ENCODE measurements at places on chromosomes 1 and 21.

GRCh38 chr1:173627269-173627668 lies 7.9 kb upstream of the TEX50 start:
- DNase-seq, result no peak

DNA sequence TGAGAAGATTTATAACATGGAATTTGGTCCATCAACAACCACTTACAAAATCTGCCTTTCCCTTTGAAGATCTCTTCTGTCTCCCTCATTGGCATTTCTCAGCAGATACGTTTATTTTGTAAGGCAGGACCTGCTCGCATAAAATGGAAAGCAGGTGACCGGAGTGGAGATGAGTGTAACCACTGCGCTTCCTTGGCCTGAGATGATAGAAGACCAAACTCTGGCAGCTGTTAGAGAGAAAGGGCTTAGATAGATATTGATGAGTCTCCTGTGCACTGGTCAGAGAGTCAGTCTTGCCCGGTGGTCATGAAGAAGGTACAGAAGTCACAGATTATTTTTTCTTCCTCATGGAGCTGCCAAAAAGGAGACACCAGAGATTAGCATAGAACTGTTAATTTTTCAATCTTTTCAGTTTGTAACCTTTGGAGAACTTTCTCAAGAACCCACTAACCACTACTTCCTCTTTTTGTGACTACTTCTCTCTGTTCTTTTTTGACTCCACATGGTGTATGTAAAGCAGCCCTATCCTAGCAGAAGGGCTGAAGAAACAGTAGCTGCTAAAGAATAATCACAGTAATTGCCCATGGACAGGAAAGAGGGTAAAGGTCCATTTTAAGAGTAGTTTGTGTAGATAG lies 47.6 kb downstream of the FCRL3 start:
- no peak for DNase-seq

- no peak for DNase-seq
These were observed 89.8 kb downstream of the TRIM11 start for GRCh38 chr1:228316589-228317387.

DNA sequence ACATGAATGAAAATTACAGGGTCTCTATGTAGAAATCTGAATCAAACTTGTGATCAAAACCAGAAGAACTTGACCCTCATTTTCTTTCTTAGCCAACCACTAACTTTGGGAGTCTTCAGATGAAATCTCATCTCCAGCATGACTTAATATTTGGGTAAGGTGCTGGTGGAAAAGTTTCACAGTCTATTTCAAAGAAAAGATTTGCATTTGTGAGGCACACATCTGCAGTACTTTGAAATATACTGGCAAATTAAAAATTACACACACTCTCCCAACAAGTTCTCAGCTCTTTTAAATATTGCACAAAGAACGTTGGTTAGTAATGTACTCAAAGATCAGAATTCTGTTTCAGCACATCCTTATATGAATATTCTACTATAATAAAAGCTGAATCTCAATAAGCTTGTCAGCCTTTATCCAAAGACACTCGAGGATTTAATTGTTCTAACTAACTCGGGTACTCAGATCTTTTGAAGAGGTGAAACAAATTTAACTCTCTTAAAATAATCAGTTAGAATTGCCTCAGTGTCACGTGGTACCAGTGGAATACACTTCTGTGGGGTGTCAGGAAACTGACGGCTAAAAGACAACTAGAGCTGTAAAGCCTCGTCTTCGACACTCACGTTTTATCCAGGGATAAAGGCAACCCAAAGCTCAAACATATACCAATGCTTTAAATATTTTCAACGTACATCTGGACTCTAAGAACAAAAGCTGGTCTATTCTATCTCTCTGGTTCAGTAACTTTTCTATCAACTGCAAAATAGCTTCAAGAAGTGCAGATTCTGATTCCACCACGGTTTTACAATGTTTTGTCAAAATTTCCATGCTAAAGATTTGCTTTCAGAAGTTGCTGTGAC lies 19.0 kb downstream of the SAMSN1 start:
- DNase-seq, result no peak

GRCh38 chr1:207987164-207987563 lies 76.2 kb upstream of the CD34 start:
- DNase-seq, result no peak

GRCh38 chr1:15029036-15029435 lies 124.5 kb upstream of the TMEM51 start:
- no peak for DNase-seq

- no peak for DNase-seq
These were observed 44.9 kb downstream of the SYNJ1 start for GRCh38 chr21:32682696-32683474.

- no peak for DNase-seq
These were observed 219.5 kb downstream of the HLX start for GRCh38 chr1:221098471-221099405.

GRCh38 chr1:5428351-5428750 lies 563.9 kb downstream of the NPHP4 start:
- peak; percentile 30 for DNase-seq

DNA sequence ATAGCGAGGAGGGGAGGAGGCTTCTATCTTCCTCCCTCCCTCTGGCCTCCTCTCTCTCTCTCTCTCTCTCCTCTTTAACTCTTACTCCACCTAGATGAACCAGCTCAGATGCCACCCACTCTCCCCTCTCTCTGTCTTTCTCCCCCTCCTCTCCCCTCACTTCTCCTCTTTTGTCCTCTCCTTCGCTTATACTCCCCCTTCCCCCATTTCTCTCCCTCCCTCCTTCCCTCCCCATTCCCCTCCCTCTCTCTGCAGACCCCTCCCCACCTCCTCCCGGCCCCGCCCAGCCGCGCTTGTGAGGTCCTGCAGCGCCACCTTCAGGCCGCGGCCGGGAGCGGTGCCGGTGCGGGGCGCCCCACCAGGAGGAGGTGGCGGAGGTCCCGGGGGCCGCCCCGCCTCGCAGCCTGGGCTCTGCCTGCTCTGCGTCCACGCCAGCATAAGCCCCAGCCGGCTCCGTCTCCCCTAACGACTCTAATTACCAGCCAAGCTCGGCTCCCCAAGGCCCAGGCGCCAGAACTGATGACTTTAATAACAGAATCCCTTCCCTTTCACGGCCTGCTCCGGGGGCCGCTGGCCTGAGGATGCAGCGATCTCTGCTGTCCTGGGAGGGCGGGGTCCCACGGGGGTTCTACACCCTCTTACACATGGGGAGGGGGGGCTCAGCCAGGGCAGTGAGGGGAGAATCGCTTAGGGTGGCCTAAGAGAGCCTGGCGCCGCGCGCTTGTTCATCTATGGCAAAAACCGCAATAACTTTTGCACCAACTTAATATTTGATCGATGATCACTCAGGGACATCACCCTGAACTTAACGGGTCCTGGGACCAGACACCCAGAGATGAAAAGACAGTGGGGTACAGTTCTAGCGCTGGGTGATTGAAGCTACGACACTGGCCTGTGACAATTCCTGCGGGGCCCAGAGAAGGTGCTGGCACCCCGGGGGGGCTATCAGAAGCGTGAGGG lies 637.3 kb downstream of the MATN1 start:
- DNase-seq, result peak; percentile 86

GRCh38 chr1:31620631-31621497 lies 3.4 kb downstream of the HCRTR1 start:
- DNase-seq, result no peak

DNA sequence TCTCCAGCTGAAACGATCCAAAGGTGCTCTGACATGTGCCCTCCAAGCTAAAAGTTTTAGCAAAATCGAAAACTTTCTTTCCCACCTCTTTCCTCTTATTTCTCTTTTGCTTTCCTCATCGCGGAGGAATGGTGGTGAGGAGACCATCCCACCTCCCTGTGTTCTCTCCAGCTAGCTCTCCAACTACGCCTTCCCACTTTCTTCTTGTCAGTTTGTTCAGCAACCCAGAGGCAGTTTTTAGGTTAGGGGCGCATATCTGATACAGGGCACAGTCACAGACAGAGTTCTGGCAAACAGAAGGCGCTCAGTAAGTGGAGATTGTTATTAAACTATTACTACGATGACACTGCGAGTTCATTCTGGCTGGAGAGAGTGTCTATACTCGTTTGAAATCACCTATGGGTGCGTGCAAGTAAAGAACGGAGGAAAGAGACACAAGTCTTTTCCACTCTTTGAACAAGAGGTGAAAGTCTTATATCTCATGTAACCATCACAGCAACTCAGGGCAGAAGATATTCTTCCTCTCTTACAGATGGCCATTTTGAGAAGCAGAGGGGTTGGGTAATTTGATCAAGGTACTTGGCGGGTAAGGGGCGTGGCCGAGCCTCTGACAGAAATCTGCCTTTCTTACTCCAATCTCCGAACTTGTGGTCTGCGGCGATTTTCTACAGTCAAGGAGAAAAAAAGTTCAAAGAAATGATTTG lies 13.9 kb downstream of the HLX start:
- no peak for DNase-seq

GRCh38 chr1:179958359-179958758 lies 3.7 kb downstream of the CEP350 start:
- peak; percentile 18 for DNase-seq

GRCh38 chr1:15662477-15662876 lies 21.6 kb upstream of the PLEKHM2 start:
- DNase-seq, result no peak

- no peak for DNase-seq
These were observed 39.1 kb upstream of the ENAH start for GRCh38 chr1:225691861-225692516.

- DNase-seq, result peak; percentile 76
These were observed 157.3 kb downstream of the KCNJ6 start for GRCh38 chr21:37758982-37759381.

GRCh38 chr1:183697814-183698590 lies 44.9 kb upstream of the APOBEC4 start:
- DNase-seq, result no peak

GRCh38 chr1:230120289-230120920 lies 53.4 kb downstream of the GALNT2 start:
- DNase-seq, result no peak

- DNase-seq, result peak; percentile 66
These were observed 16.5 kb downstream of the MYBPH start for GRCh38 chr1:203158960-203159665.

DNA sequence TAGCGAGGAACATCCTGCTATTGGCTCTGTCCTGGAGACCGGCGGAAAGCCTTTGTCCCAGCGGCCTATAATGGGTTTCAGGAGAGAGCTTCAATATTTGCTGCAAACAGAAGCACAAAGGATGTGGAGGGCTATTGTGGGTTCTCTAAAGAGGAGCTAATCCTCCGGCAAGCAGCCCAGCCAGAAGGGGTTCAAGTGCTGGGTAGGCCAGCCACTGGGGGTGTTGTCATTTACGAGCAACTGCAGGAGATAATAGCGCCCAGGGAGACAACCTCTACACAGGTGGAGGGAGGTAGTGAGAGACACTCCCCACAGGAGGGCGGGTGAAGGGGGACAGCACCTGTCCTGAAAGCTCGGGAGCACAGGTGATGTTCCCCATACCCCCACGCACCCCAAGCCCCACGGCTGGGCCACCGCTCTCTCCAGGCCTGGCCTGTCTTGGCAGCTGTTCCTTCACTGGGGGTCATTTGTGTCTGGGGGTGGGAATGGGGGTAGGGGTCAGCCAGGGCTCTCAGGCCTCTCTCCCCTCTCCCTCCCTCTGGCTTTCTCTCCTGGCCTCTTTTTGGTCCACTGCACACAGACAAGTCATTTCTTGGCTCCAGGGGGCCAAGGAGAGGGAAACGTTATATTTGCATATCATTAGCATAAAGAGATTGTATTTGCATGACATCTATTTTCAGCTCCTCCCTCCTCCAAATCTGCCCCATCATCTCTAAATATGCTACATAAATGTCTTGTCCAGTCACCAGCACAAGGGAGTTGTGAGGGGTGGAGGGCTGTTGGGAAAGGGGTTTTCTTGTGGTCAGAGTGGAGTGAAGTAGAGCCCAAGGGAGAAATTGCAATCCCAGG lies 22.0 kb upstream of the SLC26A9 start:
- DNase-seq, result peak; percentile 95

DNA sequence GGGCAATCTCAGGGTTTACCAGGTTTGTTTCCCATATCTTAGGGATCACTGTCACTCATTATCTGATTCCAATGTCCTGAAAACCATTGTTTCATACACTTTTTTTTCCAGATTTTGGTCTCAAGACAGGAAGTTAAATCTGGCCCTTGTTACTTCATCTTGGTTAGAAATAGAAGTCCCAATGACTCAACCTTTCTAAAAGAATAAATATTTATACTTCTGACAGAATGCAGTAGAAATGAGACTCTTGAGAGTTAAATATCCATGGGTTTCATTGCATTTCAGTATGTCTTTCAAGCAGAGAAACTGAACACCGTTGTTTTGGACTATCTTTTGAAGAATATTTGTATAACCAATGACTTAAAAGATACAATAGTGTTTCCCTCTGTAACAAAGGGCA lies 19.8 kb upstream of the VCAM1 start:
- no peak for DNase-seq

- no peak for DNase-seq
These were observed 46.6 kb upstream of the CD55 start for GRCh38 chr1:207274882-207275281.

GRCh38 chr1:213987422-213987926 lies 299 bp upstream of the PROX1 start:
- peak; percentile 97 for DNase-seq

GRCh38 chr1:1165485-1165884 lies 8.2 kb upstream of the TTLL10 start:
- no peak for DNase-seq

DNA sequence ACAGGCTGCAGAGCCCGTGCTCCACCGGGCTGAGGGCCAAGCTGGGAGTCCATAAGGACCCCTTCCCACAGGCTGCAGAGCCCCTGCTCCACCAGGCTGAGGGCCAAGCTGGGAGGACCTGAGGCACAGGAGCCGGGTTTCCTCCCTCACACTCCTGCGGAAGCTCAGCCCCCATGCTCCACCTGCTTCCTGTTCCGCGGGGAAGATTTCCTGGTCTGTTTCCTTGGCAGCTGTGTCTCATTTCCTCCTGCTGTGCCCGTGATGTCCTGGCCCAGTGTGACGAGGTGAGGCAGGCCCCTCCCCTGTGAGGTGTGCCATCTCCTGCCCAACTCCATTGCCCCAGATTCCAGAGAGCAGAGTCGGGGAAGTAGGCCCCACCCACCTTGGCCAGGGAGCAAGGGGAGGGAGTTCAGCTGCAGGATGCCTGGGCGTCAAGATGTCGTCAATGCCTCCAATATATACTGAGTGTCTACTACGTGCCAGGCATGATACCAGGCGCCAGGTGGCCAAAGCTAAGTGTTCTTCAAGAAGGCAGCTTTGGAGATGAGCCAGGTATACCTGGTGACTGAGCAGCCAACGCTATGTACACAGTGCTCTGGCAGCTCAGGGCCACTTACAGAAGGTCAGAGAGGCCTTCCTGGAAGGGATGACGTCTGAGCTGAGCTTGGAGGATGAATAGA lies 58.8 kb downstream of the NAV1 start:
- peak; percentile 100 for DNase-seq

DNA sequence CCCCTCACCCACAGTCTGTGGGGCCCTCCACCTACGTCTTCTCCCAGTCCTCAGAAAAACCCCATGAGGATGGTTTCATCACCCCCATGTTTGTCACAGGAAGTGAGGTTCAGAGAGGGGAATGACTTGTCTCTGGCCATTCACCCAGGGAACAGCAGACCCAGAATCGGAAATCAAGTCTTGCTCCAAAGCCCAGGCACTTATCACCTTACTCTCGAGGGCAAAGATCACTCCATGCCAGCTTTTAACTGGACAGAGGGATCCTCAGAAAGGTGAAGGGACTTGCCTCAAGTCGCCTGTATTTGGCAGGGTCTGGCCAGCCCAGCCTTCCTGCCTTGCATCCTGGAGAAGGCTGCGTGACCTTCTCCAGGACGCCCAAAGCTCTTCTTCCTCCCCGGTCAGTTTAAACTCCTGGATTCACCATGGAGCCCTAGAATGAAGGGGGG lies 57.9 kb upstream of the SSBP3 start:
- no peak for DNase-seq

- DNase-seq, result no peak
These were observed 40.0 kb upstream of the EPS15 start for GRCh38 chr1:51559064-51559500.

Data from NCI-H69 (cell line).